Stomach (tissue), 19 donors: ENCODE measurements at places on chromosomes 5 and 9. TPM values are rescaled to one million over a fixed set of nuclear protein-coding genes. Genes with fewer than 3 reads are reported as not detected.

- no peak overlapping the region for H3K27ac ChIP-seq
- H3K36me3 ChIP-seq: no peaks in the 10 kb centered on the region
- H3K4me3 ChIP-seq: no peak overlapping the region
- H3K4me1 ChIP-seq: peaks cover 3% of the 10 kb centered on the region
- DNase-seq: no peak
Observed at GRCh38 chr5:74423383-74423782, 217.1 kb downstream of the ENC1 start.

DNA sequence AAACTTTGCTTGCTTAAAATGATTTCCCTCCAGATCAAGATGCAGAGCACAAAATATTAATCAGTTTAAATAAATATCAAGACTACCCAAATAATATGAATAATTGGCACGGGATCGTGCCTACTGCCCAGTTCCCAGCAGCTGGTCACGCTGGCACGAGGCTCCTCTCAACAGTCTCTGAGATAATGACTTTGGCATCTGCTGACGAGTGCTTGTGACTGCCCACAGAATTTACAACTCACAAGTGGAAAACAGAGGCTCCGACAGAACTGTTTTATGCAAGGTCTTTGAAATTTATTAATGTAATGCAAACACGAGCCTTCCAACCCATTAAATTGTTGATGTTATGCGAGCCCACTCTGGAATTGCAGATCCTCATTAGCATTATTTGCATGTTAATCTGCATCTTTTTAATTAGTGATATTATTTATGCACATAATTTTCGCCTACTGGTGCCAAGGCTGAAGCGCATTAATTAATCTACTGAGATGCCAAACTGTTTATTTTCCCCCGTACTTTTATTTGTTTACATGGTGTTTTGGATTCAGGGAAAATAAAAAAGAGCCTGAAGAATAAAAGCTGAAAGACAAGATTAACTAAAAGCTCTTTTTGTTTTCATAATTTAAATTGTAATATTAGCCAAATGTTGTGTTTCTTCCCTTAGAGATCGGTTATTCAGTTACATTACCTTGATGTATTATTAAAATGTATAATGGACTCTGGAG, 369.3 kb upstream of the IRX1 start:
- H3K27ac ChIP-seq: no peak overlapping the region
- H3K4me3 ChIP-seq: no peak overlapping the region
- no peak for DNase-seq
- H3K36me3 ChIP-seq: no peaks in the 10 kb centered on the region
- H3K4me1 ChIP-seq: no peaks in the 10 kb centered on the region
- no peaks in the 10 kb centered on the region for H3K27me3 ChIP-seq

DNA sequence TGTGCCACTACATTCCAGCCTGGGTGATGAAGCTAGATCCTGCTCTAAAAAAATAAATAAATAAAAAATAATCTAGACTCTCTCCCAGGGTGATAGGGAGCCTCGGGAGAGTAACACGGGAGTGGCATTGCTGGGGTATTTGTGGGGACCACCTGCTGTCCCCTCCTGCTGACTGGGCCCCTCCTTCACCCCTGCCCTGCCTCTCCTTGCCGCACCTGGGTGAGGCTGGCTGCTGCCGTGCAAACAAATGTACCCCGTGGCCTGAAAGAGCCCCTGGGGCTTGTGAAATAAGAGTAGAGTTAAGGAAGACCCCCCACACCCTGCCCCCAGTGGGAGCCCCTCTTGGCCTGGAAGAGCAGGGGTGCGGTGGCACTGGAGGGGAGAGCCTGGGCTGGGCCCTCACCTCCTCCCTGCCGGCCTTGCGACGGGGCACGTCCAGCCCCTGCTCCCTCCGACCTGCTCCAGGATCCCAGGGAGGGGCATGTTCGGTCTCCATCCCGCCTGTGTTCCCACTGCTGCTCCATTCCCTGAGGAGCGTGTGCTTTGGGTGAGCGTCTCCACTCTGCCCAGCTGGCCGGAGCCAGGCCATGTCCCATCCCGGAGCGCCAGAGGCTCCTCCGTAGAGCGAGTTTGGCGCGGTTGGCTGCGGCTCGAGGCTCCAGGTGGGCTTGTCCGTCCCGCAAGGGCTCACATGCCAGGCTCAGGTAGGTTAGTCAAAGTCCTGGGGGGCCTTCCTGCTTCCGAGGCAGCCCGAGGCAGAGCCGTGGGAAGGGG, 75.0 kb upstream of the RNU6ATAC start:
- no peak overlapping the region for H3K4me3 ChIP-seq
- DNase-seq: no peak
- H3K4me1 ChIP-seq: peaks cover 18% of the 10 kb centered on the region
- no peak overlapping the region for H3K27ac ChIP-seq
- H3K36me3 ChIP-seq: no peaks in the 10 kb centered on the region

The TPPP gene
- total RNA-seq: 11.0 TPM

DNA sequence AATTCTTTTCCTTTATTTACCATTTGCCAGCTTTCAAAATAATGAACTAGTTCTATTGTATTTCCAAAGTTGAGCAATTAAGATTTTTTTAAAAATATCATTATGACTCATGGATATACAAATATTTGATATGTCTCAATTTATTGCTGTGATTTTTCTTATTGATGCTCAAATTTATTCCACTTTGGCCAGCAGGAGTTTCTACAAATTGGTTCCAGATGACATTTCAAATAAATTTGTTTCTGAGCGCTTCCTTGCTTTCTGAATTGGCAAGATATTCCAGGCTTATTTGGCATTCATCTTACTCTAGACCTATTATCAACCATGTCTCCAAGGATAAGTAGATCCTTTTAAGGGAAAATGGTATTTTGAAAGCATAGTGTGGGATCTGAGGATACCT, 58.5 kb upstream of the TJP2 start:
- peaks cover 3% of the 10 kb centered on the region for H3K4me1 ChIP-seq
- H3K27ac ChIP-seq: no peak overlapping the region
- no peaks in the 10 kb centered on the region for H3K27me3 ChIP-seq
- no peaks in the 10 kb centered on the region for H3K36me3 ChIP-seq

DNA sequence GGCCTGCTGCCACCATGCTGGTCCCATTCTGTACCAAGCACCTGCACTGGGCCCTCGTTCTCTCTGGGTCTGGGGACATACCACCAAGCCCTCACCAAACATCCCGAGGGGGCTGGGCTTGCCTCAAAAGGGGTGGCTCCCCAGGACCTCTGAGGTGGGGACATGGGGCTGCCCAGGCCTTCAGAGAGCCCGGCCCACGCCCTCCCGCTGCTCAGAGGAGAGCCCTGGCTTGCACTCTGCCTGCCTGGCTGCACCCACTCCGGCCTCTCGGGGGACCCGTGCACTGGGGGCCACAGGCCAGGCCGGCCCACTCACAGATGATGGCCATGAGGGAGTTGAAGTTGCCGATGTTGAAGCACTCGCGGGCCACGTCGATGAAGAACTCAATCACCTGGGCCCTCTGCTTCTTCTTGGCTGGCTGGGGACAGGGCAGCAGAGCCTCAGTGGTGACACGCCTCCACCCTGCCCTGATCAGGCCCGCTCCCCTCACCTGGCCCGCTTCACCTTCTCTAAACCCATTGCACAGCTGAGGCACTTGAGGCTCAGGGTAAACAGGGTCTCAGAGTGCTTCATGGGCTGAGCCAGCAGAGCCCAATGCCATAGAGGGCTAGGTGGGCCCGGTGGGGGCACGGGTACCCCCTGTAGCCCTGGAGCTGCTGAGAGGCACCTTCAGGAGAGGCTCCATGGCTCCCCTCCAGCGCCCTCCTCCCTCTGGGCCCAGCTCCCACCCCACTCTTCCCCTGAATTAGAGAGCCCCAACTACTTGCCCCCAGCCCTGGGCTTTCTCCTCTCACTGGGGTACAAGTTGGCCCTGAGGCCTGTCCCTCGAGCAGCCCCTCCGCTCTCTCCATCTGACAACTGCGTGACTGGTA, 47.7 kb upstream of the RNF130 start:
- no peaks in the 10 kb centered on the region for H3K27me3 ChIP-seq
- H3K4me1 ChIP-seq: no peaks in the 10 kb centered on the region
- no peak overlapping the region for H3K27ac ChIP-seq
- no peaks in the 10 kb centered on the region for H3K36me3 ChIP-seq
- H3K4me3 ChIP-seq: no peak overlapping the region

DNA sequence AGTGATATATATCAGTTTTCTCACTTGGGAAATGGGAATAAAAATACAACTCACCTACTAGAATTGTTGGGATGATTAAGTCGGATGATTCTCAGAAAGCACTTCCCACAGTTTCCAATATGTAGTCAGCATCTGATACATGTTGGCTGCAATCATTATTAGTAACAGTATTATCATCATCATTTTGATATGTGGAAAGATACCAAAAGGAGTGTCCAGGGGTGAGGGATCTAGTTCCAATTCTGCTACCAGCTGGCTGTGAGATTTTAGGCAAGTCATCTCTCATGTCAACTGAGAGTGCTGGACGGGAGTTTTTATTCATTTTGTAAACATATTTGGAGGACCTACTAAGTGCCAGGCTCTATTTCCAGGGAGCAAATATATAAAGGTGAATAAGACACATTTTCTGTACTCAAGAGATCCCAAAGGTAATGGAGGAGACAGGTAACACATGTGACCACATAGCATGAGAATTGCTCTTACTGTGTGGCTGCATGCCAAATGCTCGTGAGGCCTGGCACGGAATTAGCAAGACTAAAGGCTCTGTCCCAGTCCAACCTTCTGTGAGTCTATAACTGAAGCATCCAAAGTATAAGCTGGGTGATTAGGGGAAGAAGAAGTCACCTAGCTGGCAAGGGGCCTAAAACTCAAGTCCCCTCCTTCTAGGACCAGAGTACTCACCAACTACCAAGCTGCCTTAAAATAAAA, 83.0 kb downstream of the GRIA1 start:
- H3K27ac ChIP-seq: no peak overlapping the region
- DNase-seq: no peak
- H3K36me3 ChIP-seq: no peaks in the 10 kb centered on the region
- H3K4me3 ChIP-seq: no peak overlapping the region
- no peaks in the 10 kb centered on the region for H3K27me3 ChIP-seq

DNA sequence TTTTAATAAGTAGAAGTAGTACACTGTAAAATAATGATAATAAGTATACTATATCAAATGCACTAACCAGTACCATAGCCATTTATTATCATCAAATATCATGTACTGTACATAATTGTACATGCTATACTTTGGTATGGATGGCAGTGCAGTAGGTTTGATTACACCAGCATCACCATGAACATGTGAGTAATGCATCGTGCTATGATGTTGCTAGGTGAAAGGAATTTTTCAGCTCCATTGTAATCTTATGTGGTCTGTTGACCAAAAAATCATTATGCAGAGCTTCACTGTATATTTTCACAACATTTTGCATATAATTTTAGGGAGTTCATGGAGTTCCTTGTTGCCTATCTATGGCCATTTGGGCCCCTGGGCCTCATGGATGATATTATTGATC, 72.2 kb upstream of the HMHB1 start:
- H3K4me3 ChIP-seq: no peak overlapping the region
- H3K4me1 ChIP-seq: no peaks in the 10 kb centered on the region
- no peak overlapping the region for H3K27ac ChIP-seq
- no peak for DNase-seq
- H3K36me3 ChIP-seq: no peaks in the 10 kb centered on the region

DNA sequence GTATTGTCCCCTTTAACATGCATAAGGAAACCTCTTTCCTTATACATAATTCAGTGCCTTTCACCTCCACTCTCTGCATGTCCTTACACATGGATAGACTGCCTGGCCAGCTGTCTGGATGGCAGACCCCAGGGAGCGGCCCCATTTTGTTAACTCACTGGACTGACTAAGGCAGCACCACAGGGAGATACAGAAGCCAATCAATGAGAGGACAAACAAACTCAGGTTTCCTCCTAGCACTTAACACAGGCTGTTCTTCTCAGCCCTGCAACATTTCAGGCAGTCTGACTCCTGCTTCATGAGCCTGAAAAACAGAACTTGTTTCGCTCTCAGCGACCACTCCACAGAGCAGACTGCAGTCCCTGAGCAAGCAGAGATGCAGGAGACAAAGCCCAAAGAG, 135.4 kb upstream of the RASEF start:
- H3K36me3 ChIP-seq: no peaks in the 10 kb centered on the region
- no peak overlapping the region for H3K4me3 ChIP-seq
- H3K27ac ChIP-seq: no peak overlapping the region
- DNase-seq: no peak
- H3K4me1 ChIP-seq: no peaks in the 10 kb centered on the region

DNA sequence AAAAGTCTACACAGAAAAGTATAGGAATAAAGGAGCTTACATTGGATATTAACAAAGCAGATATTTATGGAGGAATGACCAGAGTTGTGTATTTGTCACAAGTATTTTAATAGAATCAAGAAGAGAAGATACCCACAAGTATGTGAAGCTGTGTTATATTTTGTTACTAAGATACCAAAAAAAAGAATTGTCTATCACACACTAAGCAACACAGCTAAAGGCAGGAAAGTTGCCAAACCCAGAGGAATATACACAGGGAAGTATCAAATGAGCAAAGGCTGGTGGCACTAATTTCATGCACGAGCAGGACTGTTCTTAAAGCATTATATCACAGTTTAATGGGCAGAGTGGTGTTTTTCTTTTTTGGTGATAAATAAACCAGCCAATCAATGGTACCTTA, 30.9 kb upstream of the RAI14 start:
- no peaks in the 10 kb centered on the region for H3K36me3 ChIP-seq
- no peaks in the 10 kb centered on the region for H3K4me1 ChIP-seq
- H3K27ac ChIP-seq: no peak overlapping the region

- H3K4me1 ChIP-seq: no peaks in the 10 kb centered on the region
- no peak overlapping the region for H3K27ac ChIP-seq
- H3K4me3 ChIP-seq: no peak overlapping the region
- no peaks in the 10 kb centered on the region for H3K27me3 ChIP-seq
Observed at GRCh38 chr5:139739150-139739974, 56.2 kb upstream of the PSD2 start.
